ENCODE measurements at places on chromosomes 7 and 10. TPM values are rescaled to one million over a fixed set of nuclear protein-coding genes. Genes with fewer than 3 reads are reported as not detected.

The BLVRA gene
- 36.1 TPM for total RNA-seq

The ABCB4 gene
- not detected for total RNA-seq

The PON2 gene
- total RNA-seq, result 59.8 TPM

GRCh38 chr10:80522756-80523363 is 14.8 kb upstream of the SH2D4B start:
- H3K27me3 ChIP-seq, result no peaks in the 10 kb centered on the region
- peaks cover 19% of the 10 kb centered on the region for H3K36me3 ChIP-seq
- H3K27ac ChIP-seq, result no peak overlapping the region
- H3K4me3 ChIP-seq, result no peak overlapping the region
- no peaks in the 10 kb centered on the region for H3K4me1 ChIP-seq

The CPA5 gene
- not detected for total RNA-seq

GRCh38 chr7:409339-410281 is 110.0 kb downstream of the PDGFA start:
- no peak overlapping the region for H3K4me3 ChIP-seq
- no peaks in the 10 kb centered on the region for H3K27me3 ChIP-seq
- H3K27ac ChIP-seq, result no peak overlapping the region
- H3K4me1 ChIP-seq, result no peaks in the 10 kb centered on the region
- no peaks in the 10 kb centered on the region for H3K36me3 ChIP-seq

All from ascending aorta (tissue), 2 donors.